ENCODE measurements at places on chromosomes 2 and 18.

GRCh38 chr2:205773989-205774388 is 91.7 kb downstream of the NRP2 start:
- DNase-seq: no peak

- DNase-seq: no peak
Observed at GRCh38 chr2:167100506-167100905, 212.2 kb downstream of the XIRP2 start.

GRCh38 chr2:157032017-157032416 is 225.5 kb upstream of the GALNT5 start:
- DNase-seq: no peak

DNA sequence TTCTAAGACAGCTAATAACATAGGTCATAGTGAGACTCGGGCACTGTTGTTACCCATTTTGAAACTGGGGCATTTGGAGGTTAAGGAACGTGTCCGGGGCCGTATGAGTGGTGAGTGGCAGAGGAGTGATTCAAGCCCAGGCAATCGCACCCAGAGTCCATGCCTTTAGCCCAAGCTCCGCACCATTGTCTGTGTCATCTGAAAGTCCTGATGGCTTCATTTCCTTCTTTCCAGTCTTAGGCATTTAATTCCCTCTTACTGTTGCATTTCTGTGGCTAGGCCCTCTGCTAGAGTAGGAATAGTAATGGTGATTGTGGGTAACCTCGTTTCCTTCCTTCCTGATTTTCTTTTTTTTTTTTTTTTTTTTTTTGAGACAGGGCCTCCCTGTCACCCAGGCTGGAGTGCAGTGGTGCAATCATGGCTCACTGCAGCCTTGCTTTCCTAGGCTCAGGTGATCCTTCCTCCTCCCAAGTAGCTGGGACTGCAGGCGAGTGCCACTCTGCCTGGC is 49.8 kb upstream of the ASB1 start:
- DNase-seq: no peak

DNA sequence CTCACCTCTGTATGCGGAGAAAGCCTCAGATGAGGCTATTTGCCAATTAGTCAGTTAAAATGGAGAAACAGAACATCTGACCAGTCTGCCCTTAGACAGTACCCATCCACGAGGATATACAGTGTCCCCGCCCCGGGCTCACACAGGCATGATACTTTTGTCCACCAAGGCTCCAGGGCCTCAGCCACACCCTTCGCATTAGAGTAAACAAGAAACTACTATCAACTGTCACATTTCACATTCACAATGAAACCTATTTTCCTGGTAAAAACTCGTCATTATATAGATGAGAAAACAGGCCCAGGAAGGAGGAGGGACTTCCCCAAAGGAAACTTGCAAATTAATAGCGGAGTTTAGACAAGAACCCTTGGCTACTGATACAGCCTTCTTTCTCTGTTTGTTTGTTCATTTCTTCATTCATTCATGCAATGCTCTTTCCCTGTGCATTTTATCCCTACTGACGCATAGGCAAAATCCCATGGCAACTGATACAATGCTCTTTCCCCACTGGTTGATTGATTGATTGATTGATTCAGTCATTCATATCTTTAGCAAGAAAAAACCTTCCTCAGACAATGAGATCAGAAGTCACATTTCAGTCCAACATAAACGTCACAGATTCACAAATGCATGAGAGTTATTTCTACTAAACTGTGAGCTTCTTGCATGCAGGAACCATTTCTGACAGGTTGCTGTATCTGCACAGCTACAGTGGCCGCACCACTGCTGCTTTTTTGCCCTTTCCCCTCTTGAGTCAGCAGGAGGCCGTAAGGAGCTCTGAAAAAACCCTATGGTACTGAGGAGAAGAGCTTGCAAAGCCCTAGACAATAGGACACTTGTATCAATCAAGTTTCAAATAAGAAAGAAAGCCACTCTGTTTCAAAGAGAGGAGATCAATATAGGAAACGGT is 777.1 kb downstream of the RNF144A start:
- DNase-seq: no peak

DNA sequence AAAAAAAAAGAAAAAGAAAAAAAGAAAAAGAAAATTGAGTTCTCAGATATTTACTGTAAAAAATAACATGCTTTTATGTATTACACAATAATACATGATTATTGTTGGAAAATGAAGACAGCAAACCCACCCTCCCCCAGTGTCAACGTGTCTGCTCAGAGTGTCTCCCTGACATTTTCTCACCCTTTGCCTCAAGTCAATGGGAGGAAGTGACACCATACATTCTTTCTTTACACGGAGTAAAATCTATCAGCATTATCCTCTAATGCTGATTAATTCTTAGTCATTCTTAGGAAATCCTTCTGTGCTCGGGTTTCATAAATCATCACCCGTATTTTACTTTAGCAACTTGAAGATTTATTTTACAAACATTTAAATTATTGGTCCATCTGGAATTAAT is 32.0 kb downstream of the CTAGE1 start:
- DNase-seq: no peak

GRCh38 chr18:68449292-68449691 is 265.6 kb downstream of the TMX3 start:
- no peak for DNase-seq

DNA sequence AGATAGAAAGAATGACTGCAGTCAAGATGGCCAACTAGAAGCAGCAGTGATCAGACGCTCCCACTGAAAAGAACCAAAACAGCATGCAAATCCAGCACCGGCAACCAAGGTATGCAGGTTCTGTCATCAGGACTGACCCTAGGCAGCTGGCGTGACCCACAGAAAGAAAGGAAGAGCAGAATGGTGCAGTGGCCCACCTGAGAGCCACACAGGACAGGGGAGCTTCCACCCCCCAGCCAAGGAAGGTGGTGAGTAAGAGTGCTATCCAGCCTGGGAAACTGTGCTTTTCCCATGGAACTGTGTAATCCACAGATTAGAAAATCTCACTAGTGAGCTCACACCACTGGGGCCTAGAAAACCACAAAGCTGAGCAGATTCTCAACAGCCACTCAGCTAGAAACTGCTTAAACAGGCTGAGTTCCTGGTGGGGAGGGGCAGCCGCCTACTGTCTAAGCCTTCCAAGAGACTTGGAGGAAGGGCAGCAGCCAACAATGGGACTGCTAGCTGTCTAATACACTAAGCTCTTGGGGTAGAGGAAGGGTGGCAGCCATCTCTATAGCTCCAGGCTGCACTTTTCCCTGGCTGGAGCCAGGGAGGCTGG is 127.9 kb downstream of the EVA1A start:
- peak; percentile 68 for DNase-seq

GRCh38 chr2:8490166-8490721 is 191.6 kb upstream of the ID2 start:
- no peak for DNase-seq

DNA sequence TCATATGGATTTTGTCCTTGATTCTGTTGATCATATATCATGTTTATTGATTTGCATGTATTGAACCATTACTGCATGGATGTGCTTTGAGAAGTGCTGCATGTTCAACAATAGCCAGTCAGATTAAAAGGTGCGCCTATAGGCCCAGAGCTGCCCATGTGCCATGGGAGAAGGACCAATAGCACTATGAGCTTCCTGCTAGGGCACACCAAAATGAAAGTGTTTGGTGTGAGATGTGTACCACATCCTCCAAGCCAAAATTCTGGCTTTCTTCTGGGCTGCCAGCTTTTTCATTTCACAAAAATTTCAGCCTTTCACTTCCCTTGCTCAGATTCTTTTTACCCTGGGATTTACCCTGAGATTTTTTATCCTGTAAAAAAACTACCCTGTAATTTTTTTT is 34.8 kb upstream of the MMADHC start:
- no peak for DNase-seq

DNA sequence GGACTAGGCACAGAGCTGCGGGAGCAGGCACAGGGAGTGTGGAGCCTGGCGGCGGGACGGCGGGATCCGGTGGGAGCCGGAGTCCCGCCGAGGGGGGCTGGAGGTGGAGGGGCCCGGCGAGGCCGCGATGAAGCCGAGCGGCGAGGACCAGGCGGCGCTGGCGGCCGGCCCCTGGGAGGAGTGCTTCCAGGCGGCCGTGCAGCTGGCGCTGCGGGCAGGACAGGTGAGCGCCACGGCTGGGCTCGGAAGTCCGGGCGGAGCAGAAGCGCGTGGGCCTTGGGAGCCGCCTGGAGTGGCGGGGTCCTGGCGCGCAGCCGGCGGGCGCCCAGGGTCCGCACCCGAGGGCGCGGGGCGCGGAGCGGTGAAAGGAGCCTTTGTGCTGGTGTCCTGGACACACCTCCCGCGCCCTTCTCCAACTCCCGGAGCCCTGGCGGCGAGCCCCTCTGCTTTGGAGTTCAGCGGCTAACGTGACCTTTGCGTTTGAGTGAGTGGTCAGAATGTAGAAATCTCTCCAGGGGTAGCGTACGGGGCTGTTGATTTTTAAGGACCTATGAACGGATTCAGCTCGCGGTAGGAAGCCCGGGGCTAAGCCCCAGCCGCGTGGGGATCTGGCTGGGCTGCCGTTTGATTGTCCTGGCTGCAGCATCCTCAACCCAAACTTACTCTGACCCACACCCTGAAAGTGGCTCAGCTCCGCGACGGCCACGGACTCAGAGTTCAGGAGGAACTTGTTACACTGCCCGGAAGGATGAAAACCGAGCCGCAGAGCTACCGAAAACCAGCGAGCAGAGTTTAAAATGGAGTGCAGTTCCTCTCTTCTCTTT is 448 bp downstream of the IMPA2 start:
- DNase-seq: no peak

DNA sequence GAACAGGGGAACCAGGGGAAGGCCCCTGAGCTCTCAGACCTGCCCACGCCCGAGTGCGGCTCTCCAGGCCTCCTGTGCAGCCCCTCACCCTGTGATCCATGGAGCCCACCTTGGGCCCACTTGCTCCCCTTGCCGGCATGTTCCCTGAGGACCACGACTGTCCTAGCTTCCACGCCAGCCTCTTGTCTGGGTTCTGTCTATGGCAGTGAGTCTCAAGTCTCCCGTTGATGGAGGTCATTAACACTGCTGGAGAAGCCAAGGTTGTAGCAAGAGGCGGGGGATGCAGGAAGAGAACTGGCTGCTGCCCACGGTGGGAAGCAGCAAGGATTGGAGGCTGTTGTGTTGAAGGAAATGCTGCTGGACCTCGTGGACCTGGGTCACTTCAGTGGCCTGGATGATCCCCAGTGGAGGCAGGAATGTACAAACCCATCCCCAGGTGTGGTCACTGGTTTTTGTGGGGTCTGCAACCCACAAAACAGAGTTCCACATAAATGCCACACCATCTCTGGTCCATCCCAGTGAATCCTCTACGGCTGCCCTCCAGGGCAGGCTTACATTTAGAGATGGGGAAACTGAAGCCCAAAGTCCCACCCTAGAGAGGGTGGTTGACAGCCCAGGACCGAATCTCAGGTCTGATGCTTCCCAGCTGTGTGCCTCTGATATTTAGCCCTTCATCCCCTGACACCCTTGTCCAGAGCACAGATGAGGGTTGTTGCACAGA is 150.3 kb downstream of the NDUFA10 start:
- no peak for DNase-seq

DNA sequence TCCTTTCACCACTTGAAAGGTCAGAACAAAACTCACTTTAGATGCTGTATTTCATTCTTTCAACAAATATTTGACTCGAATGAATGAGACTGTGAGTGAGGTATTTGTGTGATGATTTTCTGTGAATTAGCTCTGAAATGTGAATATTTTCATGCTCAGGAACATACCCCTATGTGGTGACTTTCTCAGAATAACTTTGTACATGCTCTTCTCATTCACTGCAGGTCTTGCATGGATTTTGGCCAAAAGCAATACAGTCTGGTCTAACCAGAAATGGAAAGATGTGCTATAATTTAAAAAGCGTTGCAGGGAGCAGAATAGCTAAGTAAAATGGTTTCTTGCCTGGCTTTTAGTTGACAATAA is 75.5 kb downstream of the MYCN start:
- DNase-seq: no peak

DNA sequence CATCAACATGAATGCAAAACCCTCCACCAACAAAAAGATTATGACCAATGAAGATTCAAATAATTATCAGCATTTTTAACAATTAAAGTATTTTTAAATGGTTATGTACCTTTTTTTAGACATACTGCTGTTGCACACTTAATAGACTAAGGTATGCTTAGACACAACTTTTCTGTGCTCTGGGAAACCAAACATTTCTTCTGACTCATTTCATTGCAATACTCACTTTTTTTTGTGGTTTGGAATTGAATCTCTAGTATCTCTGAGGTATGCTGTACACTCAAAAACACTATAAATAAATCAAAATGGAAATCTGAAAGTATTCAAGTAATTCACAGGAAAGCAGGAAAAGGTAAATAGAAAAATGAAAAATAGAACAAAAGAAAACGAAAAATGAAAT is 247.9 kb upstream of the POU3F3 start:
- DNase-seq: no peak

DNA sequence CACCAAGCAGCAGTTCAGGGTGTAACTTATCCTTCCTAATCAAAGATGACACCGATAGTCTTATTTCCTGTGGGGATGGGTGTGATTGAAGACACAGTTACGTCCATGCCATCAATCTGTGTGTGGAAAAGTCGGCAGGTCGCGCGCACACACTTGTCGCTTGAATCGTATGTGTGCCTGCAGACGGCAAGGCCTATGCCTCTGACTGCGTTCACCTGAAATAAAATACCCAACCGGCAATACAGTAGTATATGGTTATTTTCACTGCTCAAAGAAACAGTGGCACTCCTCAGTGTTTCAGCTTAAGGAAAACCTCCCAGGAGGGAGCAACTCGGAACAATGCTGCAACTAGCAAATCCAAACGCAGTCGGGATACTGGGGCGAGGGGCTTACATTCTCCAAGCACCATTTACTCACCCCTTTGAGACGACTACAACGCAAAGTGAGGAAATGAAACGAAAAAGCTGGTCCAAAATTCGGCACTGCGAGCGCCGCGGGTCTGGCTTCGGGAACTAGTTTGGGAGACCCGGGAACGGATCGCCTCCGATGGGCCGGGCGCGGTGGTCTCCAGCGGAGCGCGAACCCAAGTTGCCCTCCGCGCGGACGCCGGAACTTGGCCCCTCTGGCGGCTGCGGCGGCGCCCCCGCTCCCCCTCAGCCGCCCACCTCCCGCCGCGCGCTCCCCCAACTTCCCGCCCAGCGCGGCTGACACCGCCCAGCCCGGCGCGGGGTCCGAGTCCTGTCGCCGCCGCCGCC is 675 bp downstream of the PRKD3 start:
- DNase-seq: peak; percentile 45

- DNase-seq: peak; percentile 97
Observed at GRCh38 chr18:47953471-47953931, 23.0 kb upstream of the SMAD2 start.
